ENCODE measurements at places on chromosomes 5 and 9.

DNA sequence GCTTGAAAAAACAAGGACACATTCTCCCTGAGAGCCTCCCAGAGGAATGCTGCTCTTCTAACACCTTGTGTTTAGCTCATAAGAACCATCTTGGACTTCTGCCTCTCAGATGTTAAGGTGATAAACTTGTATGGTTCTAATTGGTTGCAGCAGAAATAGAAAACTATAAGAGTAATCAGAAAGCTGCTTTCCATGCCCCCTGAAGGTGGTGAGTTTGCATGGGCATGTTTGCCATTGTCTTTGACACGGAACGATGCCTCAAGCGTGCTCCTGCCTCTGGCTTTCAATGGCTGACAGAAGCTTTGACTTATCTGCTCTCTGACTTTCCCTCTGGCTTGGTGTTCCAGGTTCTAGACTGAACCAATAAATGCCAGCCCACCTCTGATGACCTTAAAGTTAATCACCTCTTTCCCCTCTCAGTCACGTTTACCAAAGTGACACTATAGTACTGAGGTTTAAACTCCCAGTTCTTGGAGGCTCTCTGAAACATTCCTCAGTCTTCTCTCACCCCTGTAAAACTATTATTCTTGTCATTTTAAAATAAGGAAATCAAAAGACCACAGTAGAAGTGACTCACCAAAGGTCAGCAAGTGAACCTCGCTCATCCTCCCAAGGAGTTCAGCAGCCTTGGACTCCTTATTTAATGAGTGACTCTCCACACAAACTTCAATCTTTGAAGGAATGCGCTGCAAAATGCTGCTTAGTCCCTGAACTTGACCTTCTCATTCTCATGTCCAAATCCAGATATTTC is 103.6 kb downstream of the PIK3R1 start:
- DNase-seq, result no peak

- DNase-seq, result no peak
Observed at GRCh38 chr5:131786900-131787692, 9.7 kb downstream of the FNIP1 start.

- DNase-seq, result no peak
Observed at GRCh38 chr9:27308691-27309390, 11.9 kb upstream of the EQTN start.

DNA sequence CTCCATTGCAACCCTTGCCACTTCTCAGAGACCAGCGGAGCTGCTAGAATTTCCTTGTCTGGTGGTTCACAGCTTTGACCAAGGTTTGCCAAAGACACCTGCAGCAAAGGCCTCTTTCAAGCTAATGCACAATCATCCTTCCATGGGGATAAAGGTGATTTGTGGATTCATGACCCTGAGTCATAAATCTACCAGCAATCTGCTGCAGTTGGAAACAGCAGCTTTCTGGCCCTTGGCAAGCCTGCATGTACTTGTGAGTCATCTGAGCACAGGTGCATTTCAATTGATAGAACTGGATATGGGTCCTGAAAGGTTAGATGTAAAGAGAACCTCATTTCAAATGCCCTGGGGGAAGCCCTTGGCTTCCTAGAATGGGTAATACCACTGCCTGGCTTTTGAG is 21.6 kb upstream of the TCF7 start:
- DNase-seq, result no peak

DNA sequence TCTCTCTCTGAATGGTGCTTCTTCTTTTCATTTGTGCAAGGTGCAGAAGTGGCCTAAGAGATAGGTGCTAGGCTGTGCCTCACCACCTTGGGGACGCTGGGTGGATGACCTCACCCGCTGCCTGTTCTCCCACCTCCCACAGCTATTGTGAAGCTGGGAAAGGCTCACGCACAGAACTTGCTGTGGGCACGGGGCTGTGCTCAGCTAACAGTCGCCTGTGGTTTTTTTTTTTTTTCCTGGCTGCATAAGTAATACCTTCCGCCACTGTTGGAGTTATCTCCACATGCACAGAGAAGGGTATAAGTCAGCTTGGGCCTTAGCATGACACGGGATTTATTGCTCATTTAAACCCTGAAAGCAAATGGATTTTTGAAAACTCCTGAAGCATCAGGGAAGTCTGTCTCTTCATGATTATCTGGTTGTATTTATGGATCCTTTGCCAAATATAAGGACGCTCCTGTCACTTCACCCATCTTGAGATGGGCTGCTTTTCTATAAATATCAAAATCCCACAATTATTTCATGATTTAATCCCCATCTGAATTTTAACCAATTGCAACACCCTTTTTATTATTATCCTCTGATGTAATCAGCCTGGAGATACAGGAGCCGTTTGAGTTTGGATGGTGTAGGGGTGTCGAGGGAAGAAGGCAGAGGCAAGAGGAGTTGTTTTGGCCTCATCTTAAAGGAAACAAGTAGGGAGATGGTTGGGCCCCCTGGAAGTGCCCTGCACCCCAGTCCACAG is 9.0 kb downstream of the DBH start:
- no peak for DNase-seq

- DNase-seq, result no peak
Observed at GRCh38 chr5:94249430-94249829, 369.0 kb downstream of the KIAA0825 start.

DNA sequence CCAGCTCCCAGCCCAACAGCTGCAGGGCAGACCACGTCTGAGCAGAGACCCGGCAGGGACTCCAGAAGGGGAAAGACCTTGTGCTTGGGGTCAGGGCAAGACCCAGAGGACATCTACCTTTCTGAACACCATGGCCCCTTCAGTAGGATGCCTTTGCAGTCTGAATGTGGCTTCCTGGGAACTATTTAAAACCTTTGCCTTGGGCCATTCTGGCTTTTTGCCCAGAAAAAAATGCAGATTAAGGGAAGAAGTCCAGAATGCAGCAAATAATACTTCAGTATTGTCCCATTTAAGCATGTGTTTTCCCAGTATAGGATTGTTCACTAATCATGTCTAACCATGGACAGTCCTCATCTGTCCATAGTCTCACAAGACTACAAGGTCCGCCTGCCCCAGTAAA is 67.5 kb upstream of the ERCC6L2 start:
- no peak for DNase-seq

DNA sequence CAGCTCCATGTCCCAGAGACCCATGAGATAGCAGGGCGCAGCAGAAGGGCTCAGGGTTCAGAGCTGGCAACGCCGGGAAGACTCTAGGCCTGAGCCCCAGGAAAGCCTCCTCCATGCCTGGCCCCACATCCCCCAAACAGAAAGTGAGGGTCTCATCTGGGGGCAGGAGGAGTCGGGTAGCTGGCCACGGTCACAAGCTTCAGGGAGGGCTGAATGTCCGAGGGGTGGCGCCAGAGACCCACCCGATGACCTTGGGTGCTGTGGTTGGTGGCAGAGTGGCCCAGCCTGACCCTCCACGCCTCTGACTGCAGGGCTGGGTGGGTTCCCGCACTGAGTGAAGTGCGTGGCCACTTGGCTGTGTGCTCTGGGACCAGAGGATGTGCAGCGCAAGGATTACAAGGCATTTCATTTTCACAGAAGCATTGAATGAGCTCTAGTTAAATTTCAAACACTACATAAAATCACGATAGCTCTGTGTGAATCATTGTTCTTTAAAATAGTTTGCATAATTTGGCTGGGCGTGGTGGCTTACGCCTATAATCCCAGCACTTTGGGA is 3.0 kb downstream of the C8G start:
- no peak for DNase-seq

DNA sequence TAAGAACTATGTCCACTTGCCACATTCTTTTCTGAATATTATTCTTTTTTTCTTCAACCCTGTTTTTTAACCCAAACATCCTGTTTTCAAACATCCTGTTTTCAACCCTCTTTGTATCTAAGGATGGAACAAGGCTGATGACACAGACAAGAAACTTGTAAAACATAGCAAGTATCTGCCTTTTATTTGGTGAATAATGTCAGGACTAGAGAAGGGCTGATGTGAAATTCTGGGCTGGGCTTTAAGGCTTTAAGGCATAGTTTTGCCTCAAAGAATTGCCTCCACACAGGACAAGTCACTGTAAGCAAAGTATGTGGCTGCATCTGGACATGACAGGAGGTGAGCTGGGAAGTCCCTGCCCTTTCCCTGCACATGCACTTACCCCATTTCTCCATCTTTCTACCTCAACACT is 42.5 kb upstream of the RIC1 start:
- DNase-seq, result no peak

All from NCI-H526 treated with DMSO at 0.1 percent for 48 hours (cell line).